Activated T-helper 2 cell treated with anti-CD3 and anti-CD28 coated beads, Interferon-gamma antibody, Interleukin-2, Interleukin-4, amounts not matched to agents 10 μg/mL and 5 μg/mL and 100 μg/mL, durations not matched to agents 14 hours and 24 hours and 36 hours (primary cell): ENCODE measurements at places on chromosomes 11 and 22. TPM values are rescaled to one million over a fixed set of nuclear protein-coding genes. Genes with fewer than 3 reads are reported as not detected.

Gene OMP
- not detected in 2 replicates for total RNA-seq

Gene TCN2
- total RNA-seq, result 0.51 and 0.68 TPM in 2 replicates

Gene UVRAG
- total RNA-seq, result 23.3 and 23.5 TPM in 2 replicates

Gene WNT7B
- not detected in 2 replicates for total RNA-seq

Gene PARVA
- total RNA-seq, result not detected in 2 replicates

Gene HBG1
- total RNA-seq, result not detected in 2 replicates

Gene CHEK1
- total RNA-seq, result 109 and 110 TPM in 2 replicates

Gene ALDH3B1
- not detected in 2 replicates for total RNA-seq

Gene KRTAP5-9
- not detected in 2 replicates for total RNA-seq

Gene TRIM22
- 83.9 and 96.0 TPM in 2 replicates for total RNA-seq

Gene TTC28
- total RNA-seq, result 0.82 and 1.4 TPM in 2 replicates

Gene KLHL35
- total RNA-seq, result 0.87 and 1.6 TPM in 2 replicates

Gene MS4A6E
- not detected in 2 replicates for total RNA-seq

Gene PPFIBP2
- total RNA-seq, result 1.1 and 2.1 TPM in 2 replicates

Gene CEND1
- total RNA-seq, result 2.2 and 2.6 TPM in 2 replicates

Gene NRIP3
- total RNA-seq, result 5.0 and 5.5 TPM in 2 replicates

Gene VPREB1
- not detected in 2 replicates for total RNA-seq

Gene RAB38
- total RNA-seq, result 2.0 and 2.3 TPM in 2 replicates

Gene APOL4
- total RNA-seq, result 0.48 and 0.52 TPM in 2 replicates

Gene OR5B3
- not detected in 2 replicates for total RNA-seq
